ENCODE measurements at places on chromosomes 16 and 17.

- peak; percentile 90 for DNase-seq
Observed at GRCh38 chr16:56425439-56425832, at the start of gene AMFR. Gene AMFR, minus strand, starts transcription at chr16:56425545. Its CDS starts 218 bp downstream, at chr16:56425327.

DNA sequence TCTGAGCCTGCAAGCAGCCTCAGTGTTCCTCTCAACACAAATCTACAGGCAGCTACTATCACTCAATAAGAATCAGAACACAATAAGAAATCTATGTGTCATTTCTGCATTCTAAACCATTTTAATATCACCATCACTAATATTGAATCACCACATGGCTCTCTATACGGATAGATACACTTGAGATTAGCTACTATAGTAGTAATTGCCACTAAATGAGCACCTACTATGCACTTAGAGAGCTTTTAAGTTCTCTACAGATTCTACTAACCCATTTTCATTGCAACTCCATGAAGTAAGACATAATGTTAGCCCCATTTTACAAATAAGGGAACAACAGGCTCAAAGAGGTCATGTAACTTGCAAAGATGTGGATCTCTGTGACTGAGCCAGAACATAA is 132.8 kb upstream of the DYNLRB2 start:
- no peak for DNase-seq

DNA sequence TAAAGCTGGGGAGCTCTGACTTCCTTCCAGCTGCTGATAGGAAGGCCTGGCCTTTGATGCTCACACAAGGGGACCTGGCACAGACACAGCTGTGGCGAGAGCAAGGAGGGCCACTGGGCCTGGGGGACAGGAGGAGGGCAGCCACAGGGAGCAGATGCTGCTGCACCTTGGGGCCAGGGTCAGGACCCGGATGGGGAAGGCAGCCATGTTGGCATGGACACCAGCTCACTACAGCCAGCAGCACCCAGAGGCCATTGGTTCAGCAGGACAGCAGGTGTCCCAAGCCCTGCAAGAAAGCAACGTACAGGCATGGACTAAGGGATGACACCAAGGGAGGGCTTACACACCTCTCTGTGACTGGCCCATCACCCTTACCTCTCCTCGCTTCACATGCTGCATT is 8.0 kb upstream of the RNF112 start:
- DNase-seq, result no peak

DNA sequence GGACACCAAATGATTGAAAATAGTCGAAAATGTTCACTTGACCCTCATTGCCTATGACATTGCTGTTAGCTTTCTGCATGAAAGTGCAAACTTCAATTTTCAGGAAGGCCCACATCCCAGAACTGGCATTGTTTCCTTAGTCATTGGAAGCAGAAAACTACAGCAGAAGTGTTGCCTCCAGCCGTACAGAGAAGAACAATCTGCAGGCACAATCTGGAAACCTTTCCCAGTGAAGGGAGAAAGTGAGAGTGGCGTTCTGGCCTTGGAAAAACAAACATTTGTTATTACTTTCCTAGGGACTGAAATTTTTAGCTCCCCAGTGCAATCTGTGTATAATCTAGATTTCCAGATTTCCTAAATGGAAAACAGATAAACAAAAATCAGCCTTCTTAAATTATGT is 529.5 kb upstream of the RBFOX1 start:
- DNase-seq, result no peak

GRCh38 chr17:13525876-13526275 is 75.9 kb downstream of the HS3ST3A1 start:
- DNase-seq, result no peak

- DNase-seq, result no peak
Observed at GRCh38 chr17:80664217-80664790, 119.7 kb downstream of the RPTOR start.

DNA sequence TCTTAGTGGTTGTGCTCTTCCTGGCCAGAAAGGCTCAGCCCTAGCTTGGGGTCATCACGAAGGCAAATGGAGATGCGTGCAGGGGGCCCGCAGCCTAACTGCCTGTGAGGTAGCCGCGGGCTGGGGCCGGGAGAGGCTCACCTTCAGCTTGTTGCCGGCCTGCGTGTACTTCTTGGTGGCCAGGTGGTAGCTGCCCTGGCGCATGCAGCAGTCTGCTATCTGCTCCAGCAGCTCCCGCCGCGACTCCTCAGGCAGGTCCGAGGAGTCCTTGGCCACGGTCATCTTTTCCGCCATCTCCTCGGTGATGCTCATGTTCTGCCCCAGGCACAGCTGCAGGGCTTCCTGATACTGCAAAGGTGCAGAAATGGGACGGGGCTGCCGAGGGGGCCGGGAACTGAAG is 13.0 kb upstream of the TMEM204 start:
- DNase-seq, result no peak

DNA sequence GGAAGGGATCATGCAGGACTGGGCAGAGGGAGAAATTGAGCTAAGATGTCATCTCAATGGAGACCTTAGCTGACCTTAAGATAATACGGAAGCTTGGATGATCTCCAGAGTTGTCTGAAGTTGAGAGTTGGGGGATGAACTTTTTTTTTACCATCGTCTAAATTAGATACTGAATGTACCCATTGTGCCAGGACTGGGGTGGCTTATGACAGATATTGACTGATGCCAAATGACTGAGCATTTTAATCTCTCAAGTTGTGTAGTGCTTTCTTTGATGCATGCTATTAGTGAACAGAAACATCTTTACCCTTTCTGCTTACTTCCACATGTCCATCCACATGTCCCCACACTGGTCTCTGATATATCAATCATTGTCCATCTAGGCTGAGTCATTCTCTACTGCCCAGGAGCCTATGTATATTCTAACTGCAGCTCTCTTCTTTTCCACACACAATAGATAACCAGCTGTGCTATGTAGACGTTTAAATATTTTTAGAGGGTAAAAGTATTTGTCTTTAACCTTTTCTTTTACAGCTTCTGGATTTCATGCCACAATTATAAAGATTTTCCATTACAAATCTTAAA is 60.2 kb upstream of the ZKSCAN2 start:
- no peak for DNase-seq

- no peak for DNase-seq
Observed at GRCh38 chr16:12225255-12225654, 248.7 kb downstream of the SNX29 start.

GRCh38 chr17:36498155-36498554 is 11.7 kb downstream of the ZNHIT3 start:
- DNase-seq, result no peak

DNA sequence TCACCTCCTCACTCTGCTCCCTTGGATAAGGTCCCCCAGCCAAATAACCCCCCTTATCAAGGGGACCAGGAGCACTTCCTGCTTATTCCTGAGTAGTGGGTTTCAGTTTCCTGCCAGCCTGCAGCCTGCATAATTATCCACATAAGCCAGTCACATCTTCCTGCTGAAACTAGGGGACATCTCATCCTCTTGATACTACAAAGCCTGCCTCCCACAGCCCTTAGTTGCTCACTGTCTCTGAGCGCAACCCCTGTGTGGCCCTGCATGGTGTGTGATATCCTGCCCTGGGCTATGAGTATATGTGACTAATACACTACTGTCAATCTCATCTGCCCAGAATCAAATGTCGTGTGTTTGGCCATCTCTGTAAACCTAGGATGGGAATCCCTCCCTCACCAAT is 8.0 kb upstream of the XYLT2 start:
- DNase-seq, result no peak

DNA sequence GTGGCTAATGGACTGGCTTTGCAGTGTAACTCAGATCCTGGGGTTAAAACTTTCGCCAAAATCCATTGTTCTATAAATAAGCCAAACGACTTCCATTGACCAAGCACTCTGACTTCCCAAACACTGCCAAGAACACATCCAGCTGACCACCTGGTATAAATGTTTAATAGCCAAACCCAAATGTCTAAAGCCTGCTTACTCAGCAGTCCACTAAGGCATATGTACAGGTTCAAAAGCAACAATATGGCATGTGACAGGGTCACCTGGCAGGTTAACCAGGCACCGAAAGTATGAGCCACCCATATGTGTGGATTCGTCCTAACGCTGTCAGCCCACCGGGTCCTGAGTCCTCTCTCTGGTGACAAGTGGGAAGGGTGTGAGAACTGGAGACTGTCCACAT is 2.1 kb downstream of the CSNK1D start:
- no peak for DNase-seq

- no peak for DNase-seq
Observed at GRCh38 chr16:9013508-9013864, 49.8 kb upstream of the USP7 start.

DNA sequence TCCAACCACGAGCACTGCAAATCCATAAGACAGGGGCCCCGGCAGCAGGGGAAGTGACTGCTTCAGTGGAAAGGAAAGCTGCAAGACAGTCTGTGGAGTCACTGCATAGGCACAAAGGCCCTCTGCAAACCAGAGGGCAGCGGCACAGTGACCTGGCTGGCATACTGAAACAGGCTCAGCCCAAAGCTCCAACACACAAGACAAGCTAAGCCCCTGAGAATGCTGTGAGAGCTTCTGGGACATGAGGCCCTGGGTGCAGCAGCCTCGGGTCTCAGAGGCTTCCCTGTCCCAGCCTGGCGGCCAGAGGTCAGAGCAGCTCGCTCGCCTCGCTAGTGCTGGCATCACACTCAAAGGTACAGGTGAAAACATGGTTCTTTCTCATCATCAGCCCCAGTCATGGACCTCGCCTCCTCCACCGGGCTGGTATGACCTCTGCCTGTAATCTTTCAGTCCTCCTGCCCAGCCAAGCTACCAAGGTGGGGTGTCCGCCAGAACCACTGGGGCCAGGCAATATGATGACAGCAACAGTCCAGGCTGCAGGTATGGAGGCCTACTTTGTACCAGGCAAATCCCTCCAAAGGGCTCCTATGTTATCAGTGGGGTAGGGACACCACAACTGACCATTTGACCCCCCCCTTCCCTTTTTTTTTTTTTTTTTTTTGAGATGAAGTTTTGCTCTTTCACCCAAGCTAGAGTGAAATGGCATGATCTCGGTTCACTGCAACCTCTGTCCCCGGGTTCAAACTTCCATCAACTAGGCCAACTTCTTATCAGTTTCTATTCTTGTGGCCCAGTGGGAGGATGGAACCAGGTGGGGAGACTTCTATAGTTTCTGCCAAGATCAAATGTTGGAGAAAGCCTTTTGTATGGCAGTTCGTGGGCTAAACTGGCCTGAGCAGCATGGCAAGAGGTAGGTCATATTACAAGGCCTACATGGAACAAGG is 19.2 kb downstream of the ST3GAL2 start:
- DNase-seq, result no peak

- DNase-seq, result peak; percentile 83
Observed at GRCh38 chr17:75338335-75338734, 49.1 kb upstream of the SLC25A19 start.

DNA sequence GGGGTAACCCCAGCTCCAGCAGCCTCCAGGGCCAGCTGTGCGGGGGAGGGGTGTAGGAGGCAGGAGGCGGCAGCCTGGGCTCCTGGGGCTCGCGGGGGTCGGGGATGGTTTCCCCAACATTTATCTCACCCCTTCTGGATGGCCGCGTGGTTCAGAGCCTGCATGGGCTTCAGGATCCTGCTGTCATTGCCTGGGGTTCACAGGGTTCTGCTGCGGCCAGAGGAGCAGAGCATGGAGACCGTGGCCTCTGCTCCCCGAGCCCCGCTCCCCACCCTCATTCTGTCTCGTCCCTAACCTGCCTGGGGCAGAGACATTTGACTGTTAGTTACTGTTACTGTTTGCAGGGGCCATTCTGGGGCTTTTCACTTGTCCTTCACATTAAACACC is 4.9 kb downstream of the MYADML2 start:
- no peak for DNase-seq

- no peak for DNase-seq
Observed at GRCh38 chr16:67444259-67445125, 13.6 kb downstream of the HSD11B2 start.

GRCh38 chr16:18983565-18984434 is at the start of gene TMC7:
Gene TMC7, plus strand, starts transcription at chr16:18983934. Its CDS starts 130 bp downstream, at chr16:18984064.
- DNase-seq, result no peak

GRCh38 chr17:34623856-34624766 is 44.7 kb downstream of the TMEM132E start:
- DNase-seq, result no peak

GRCh38 chr17:77666881-77667395 is 291.6 kb upstream of the TNRC6C start:
- DNase-seq, result peak; percentile 24

DNA sequence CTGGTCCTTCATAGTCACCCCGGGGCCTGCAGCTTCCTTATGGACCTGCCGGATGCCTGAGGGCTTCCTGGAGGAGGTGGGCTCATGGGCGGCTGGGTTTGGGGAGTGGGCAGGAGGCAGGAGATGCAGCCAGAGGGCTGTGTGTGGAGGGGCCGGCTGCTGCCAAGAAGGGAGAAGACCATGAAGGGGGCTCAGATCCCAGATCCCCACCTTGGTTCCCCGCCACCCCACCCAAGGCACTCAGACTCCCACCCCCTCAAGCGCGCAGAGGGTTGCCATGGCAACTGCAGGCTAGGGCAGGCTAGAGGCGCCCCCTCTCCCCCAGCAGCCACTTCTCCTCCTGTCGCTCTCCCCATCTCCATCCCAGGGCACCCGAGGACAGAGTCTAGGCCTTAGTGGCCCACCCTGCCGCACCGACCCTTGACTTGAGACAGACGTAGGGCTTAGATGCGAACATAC is 104.5 kb downstream of the CRLF3 start:
- no peak for DNase-seq

- DNase-seq, result no peak
Observed at GRCh38 chr17:10773391-10773790, 30.5 kb downstream of the TMEM238L start.

GRCh38 chr16:71917900-71918299 is 22.6 kb downstream of the IST1 start:
- DNase-seq, result no peak
